Activated CD4-positive, CD25-positive, alpha-beta regulatory T cell (primary cell): ENCODE measurements at places on chromosomes 6 and 20.

DNA sequence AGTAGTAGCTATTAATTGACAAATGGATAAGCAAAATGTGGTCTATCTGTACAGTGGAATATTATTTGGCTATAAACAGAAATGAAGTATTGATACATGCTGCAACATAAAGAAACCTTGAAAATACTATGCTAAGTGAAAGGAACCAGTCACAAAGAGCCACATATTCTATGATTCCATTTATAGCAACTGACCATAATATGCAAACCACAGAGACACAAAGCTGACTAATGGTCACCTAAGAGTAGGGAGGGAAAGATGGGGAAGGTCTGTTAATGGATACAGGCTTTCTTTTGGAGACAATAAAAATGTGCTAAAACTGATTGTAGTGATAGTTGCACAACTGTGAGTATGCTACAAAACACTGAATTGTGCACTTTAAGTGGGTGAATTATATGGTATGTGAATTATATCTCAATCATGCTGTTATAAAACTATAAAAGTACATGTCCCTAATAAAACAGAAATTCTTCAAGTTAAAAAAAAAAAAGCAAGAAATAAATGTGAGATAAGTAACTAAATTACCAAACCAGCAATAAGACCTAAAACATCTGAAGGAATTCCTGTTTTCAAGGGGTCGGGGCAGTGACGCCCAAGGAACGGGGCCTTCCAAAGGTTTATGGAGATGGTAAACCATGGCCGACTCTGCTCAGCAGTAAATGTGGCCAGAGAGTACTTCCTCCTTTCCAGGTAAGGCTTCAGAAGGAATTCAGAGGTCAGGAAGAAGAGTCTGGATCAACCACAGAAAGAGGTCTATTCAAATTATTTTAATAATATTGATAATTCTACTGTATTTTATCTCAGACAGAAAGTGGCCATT lies 75.4 kb downstream of the ARHGAP18 start:
- no peak for DNase-seq

- DNase-seq, result no peak
Observed at GRCh38 chr6:167669870-167670802, 156.6 kb upstream of the AFDN start.

GRCh38 chr6:21508753-21509152 lies 84.8 kb upstream of the SOX4 start:
- no peak for DNase-seq

DNA sequence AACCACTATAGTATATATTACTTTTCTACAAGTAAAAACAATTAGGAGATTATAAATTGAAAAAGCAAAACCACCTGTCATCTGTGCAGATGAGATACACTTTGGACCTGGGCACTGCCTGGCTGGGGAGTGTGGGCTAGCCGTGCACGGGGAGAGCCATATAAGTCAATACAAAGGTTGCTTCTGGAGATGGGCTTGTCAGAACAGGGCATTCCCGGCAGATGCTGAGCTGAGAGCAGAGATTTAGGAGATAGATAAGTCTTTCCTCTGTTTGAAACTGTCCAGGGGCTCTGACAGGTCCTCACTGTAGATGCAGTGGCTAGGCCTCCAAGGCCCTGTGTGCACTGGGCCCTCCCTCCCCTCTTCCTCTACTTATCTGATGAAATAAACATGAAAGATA lies 34.5 kb downstream of the CD164 start:
- DNase-seq, result no peak

DNA sequence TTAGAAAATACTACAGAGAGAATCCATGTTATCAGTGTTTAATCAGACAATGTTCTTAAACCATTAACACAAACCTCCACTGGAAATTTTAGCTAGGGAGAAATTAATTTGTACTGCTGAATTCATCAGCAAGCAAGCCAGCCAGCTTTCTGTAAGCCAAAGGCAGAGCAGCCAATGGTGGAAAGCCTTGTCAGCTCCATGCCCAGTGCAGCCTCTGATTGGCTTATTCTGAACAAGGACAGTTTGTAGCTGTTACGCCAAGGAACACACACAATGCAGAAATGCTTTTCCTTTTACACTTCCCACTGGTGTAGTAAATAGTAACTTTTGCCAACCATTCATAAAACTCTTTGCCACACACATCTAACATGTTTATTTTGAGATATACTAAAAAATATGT lies 265.0 kb downstream of the TENT5A start:
- DNase-seq, result no peak

- no peak for DNase-seq
Observed at GRCh38 chr20:63911176-63911575, 16.2 kb downstream of the DNAJC5 start.

DNA sequence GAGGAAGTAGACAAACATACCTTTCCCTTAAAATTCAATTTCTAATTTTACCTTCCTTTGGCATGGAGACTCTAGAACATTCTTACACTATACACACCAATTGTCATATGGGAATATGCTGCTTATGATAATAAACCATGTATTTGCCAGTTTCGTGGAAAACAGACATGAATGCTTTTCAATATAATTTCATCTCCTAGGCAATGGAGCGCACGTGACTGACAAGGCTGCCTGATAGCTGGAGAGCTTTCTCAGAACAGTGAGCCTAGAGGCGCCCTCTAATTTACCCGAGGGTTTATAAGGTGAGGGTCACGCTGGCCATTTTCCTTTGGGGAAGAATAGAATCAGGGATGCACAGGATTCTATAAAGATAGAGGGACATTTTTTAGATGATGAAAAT lies 56.5 kb downstream of the PRR18 start:
- DNase-seq, result no peak

GRCh38 chr6:133923938-133924593 lies 29.0 kb upstream of the TBPL1 start:
- DNase-seq, result no peak

- DNase-seq, result no peak
Observed at GRCh38 chr6:34114695-34115402, 31.0 kb downstream of the GRM4 start.

- no peak for DNase-seq
Observed at GRCh38 chr20:54267483-54268003, 59.7 kb downstream of the PFDN4 start.

- DNase-seq, result no peak
Observed at GRCh38 chr20:36184816-36185776, 30.6 kb downstream of the EPB41L1 start.

GRCh38 chr6:90256698-90257485 lies 39.8 kb downstream of the BACH2 start:
- DNase-seq, result no peak

GRCh38 chr20:58713801-58714339 lies 21.3 kb downstream of the NPEPL1 start:
- no peak for DNase-seq

DNA sequence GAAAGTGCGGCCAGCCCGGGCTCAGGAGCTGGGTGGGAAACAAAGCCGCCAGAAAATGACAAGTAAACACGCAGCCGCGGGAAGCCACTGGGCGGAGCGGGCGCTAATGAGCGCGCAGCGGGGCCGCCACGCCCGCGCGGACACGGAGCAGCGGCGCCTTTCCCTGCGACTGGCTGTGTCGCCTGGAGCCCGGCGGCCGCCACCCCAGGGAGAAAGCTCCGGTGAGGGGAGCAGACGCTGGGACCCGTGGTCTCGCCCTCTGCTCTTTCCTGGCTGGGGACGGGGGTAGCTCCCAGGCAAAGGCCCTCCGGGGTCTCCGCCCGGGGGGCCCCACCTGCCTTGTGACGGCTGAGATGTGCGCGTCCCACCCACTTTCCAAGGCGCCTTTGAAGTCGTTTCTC lies 54.9 kb downstream of the PRR18 start:
- DNase-seq, result no peak

GRCh38 chr6:4291453-4292403 lies 156.4 kb upstream of the ECI2 start:
- DNase-seq, result no peak

DNA sequence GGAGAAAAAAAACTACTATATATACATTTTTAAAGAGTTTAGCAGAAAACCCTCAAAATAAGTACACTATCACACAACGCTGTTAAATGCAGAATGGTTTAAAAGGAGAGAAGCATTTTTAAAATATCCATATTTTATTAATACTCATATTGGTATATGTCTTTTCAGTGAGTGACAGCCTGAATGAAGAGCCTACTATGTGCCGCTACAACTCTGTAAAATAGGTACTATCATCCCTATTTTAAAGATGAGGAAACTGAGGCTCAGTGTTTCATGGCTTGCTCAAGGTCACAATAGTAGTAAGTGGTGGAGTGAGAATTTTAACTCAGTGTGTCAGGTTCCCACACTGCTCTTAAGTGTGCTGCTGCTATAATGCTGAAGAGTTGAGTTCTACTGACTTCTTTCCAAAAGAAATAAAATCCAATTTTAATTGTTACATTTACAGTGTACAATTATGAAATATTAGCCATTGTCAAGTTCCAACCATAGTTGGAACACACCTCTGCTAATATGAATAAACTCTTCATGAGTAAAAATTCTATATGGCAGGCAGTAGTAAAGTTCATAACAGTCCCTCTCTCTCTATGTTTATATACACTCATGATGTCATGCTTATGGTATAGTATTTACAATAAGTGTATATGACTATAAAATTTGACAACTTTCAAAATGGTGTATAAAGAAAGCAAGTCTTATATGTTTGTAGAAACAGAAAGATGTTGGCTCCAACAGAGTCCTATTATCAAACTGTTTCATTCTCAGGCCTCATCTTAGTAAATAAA lies 3.1 kb downstream of the FAM184A start:
- DNase-seq, result no peak

DNA sequence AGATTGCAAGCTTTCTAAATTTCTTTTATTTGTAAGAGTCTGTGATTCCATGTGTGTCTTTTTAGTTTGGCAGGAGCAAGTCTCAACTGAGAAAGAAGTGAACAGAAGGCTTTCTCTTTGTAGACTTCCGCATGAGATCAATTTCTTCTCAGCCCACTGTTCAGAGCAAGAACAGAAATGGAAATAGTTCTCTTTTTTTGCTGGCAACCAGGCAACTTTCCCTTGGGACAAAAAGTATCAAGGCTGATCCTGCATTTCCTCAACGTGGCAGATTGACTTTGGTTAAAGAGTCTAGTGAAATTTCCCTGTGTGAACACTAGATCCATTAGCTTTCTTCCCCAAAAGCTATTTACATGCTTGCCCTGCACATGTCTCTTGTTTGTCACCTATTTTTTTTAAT lies 46.8 kb upstream of the JAG1 start:
- DNase-seq, result no peak

GRCh38 chr6:129646642-129647041 lies 63.3 kb downstream of the ARHGAP18 start:
- DNase-seq, result no peak

GRCh38 chr6:122913558-122913957 lies 82.5 kb upstream of the CLVS2 start:
- DNase-seq, result no peak

DNA sequence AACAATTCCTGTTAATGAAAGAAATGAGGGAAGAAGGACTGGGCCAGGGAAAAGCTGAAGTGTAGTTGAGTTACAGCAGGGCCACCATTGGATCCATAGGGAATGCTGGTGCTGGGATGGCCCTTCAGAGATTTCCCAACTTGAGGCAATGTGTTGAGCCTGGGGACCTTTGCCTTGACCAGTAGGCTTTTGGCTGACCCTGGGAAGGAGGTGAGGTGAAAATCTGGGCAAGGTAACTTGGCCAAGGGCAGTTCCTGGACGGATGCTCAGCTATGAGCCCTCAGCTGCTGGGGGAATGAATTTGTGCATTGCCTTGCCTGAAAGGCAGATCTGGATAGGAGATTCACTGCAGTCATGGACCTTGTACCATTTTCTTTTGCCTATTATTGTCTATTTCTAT lies 20.4 kb downstream of the UTRN start:
- DNase-seq, result no peak

DNA sequence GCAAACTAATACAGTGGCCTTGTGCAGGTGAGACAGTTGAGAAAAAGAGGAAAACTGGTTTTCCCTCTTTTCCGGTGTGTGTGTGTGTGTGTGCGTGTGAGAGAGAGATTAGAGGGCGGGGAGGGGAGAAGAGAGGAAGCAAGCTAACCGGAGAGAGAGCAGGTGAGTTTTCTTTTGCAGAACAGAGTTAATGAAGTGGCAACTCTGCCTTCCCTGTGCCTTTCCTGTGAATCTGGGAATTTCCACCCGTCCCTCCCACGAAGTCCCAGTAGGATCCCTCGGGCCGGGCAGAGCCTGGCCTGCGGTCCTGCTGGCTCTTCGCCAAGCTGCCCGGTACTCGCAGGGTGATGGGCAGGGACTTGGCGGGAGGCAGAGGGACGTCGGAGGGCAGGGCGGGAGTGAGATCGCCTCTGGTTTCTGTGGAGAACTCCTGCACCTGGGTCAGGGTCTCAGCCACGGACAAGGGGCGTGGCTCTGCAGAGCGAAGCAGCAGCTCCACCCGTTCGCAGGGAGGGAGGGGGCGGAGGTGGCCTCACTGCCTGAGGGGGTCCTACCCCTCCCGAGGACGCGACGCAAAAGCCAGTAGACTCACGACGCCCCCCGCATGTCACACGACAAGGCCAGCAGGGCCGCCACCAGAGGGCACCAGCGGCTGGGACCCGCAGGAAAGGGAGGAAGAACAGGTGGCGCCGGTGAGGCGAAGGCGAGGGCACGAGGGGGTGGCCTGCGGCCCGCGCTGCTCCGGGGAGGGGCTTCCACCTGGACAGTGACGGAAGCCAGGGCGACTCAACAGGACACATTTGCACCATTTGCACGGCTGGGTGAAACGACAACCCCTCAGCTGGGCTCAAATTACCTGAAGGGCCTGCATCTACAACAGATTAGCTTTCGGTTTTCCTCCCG lies 51.2 kb upstream of the RNF182 start:
- DNase-seq, result peak; percentile 57

- DNase-seq, result no peak
Observed at GRCh38 chr6:38184585-38185080, 365.1 kb downstream of the ZFAND3 start.

- DNase-seq, result no peak
Observed at GRCh38 chr6:152117156-152118133, 310.0 kb downstream of the ESR1 start.

DNA sequence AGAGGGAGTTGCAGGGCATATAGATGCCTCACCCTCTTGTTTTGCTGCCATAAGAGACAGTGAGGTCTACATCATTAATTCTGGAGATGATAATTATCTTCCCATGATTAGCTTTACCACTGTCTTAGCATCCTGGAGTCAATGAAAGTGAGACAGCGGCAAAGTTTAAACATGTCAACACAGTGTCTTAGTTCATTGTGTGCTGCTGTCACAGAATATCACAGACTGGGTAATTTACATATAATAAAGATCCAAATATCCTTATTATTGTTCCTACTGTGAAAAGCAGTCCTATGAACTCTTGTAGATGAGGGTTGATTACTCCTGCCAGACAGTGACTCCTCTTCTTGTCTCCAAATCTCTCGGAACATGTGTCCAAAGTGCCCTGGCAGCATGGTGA lies 658.6 kb upstream of the ADGRB3 start:
- DNase-seq, result no peak

DNA sequence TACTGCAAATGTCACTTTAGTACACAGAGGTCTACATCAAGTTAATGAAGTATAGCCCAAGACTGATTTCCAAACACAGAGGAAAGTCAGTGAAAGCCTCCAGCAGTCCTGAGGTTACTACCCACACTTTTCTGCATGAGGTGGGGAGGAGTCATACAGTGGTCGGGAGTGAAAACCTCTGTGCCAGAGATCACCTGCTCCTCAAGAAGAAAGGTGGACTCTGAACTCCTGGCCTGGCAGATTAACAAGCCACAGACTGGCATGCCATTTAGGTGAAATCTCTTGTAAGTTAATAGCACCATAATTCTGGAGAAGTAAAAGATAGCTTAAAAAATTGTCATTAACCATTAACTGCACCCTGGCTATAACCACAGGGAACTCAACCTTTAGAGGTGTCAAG lies 125.0 kb upstream of the LAMP5 start:
- DNase-seq, result no peak

GRCh38 chr6:54519161-54519560 lies 210.9 kb downstream of the TINAG start:
- DNase-seq, result no peak

GRCh38 chr20:24651976-24652345 lies 182.5 kb downstream of the SYNDIG1 start:
- no peak for DNase-seq
